Hepatocyte (in vitro differentiated cells): ENCODE measurements at places on chromosomes 2 and 18. TPM values are rescaled to one million over a fixed set of nuclear protein-coding genes. Genes with fewer than 3 reads are reported as not detected.

Gene C2orf81
- 0.32 and 0.37 TPM in 2 replicates for total RNA-seq

Gene CDH19
- not detected in 2 replicates for total RNA-seq

Gene CCDC85A
- total RNA-seq = 2.5 and 3.0 TPM in 2 replicates

Gene SNTG2
- not detected in 2 replicates for total RNA-seq

- no peak for DNase-seq
Observed at GRCh38 chr2:2039826-2040225, 291.2 kb downstream of the MYT1L start.

DNA sequence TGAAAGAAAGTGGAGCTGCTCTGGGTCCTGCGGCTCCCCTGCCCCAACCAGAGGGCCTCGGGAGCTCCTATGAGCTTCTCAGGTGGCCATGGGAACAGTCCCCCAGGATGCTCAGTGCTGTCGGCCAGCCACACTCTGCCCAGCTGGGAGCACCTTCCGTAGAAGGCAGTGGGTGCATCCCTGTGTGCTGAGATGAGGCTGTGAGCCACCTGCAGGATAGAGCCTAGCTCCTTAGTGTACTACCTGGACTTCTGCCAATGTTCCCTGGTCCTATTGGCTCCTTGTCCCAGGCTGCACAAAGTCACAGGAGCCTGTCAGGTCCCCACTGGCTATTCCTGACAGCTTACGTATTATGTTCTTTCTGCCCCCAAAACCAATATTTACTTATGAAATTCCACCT, 16.1 kb downstream of the PRELID3A start:
- peak; percentile 61 for DNase-seq
